Uterus (tissue), 4 donors: ENCODE measurements at places on chromosomes 7 and 10. TPM values are rescaled to one million over a fixed set of nuclear protein-coding genes. Genes with fewer than 3 reads are reported as not detected.

DNA sequence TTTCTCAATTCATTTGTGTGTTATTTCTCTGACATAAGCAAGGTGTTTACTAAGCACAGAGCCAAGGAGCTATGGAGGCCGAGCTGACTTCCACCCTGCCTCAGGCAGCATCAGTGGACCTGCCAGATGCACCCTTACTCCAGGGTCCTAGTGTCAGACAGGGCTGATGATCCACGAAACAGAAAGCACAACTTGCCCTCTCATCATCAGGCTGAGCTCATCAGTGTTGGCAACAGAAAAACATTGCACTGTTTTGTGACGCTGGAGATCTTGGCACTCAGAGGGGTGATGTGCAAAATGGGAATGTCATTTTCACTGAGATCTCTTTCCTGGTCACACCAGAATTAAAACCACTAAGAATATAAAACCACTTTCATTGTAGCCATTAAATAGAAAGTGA is 201.8 kb downstream of the GLI3 start:
- DNase-seq = no peak
- H3K4me1 ChIP-seq = no peaks in the 10 kb centered on the region
- no peaks in the 10 kb centered on the region for H3K27me3 ChIP-seq
- no peaks in the 10 kb centered on the region for H3K36me3 ChIP-seq
- no peak overlapping the region for H3K27ac ChIP-seq

The CRHR2 gene
- total RNA-seq = not detected

The ZNF727 gene
- 4.4 TPM for total RNA-seq

DNA sequence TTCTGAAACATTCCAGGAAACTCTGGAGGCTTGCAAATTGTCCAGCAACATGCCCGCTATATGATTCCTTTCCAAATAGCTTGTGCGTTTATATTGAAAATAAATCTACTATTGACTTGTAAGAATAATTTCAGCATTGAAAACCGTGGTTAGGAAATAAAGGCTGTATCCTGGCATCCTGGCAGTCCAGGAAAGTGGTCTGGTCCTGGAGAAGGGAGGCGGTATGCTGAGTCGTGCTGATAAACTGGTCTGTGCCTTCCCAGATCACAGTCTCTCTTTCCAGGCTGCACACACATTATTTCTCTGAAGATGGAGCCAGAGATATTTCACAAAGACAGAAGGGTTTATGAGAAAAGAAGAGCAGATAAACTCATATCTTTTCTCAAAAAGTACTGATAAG is 350.1 kb upstream of the COBL start:
- H3K36me3 ChIP-seq = no peaks in the 10 kb centered on the region
- H3K27ac ChIP-seq = no peak overlapping the region
- H3K4me3 ChIP-seq = no peak overlapping the region
- H3K27me3 ChIP-seq = no peaks in the 10 kb centered on the region
- no peak for DNase-seq
- H3K4me1 ChIP-seq = no peaks in the 10 kb centered on the region

- DNase-seq = no peak
- no peaks in the 10 kb centered on the region for H3K36me3 ChIP-seq
- no peak overlapping the region for H3K27ac ChIP-seq
- no peaks in the 10 kb centered on the region for H3K27me3 ChIP-seq
- H3K4me3 ChIP-seq = no peak overlapping the region
- no peaks in the 10 kb centered on the region for H3K4me1 ChIP-seq
Measured at GRCh38 chr7:96244244-96244991, 77.5 kb downstream of the SLC25A13 start.

GRCh38 chr10:62000037-62000603 is 98.6 kb downstream of the ARID5B start:
- no peaks in the 10 kb centered on the region for H3K36me3 ChIP-seq
- H3K27ac ChIP-seq = no peak overlapping the region
- DNase-seq = no peak
- H3K4me1 ChIP-seq = no peaks in the 10 kb centered on the region
- H3K4me3 ChIP-seq = no peak overlapping the region

The TAF5 gene
- total RNA-seq = 8.6 TPM

- peak overlapping the region; percentile 41 for H3K27ac ChIP-seq
- H3K36me3 ChIP-seq = no peaks in the 10 kb centered on the region
- H3K27me3 ChIP-seq = no peaks in the 10 kb centered on the region
- DNase-seq = peak; percentile 77
- no peak overlapping the region for H3K4me3 ChIP-seq
Measured at GRCh38 chr10:30840395-30841050, 191.1 kb downstream of the ZNF438 start.

The AMZ1 gene
- 4.4 TPM for total RNA-seq

DNA sequence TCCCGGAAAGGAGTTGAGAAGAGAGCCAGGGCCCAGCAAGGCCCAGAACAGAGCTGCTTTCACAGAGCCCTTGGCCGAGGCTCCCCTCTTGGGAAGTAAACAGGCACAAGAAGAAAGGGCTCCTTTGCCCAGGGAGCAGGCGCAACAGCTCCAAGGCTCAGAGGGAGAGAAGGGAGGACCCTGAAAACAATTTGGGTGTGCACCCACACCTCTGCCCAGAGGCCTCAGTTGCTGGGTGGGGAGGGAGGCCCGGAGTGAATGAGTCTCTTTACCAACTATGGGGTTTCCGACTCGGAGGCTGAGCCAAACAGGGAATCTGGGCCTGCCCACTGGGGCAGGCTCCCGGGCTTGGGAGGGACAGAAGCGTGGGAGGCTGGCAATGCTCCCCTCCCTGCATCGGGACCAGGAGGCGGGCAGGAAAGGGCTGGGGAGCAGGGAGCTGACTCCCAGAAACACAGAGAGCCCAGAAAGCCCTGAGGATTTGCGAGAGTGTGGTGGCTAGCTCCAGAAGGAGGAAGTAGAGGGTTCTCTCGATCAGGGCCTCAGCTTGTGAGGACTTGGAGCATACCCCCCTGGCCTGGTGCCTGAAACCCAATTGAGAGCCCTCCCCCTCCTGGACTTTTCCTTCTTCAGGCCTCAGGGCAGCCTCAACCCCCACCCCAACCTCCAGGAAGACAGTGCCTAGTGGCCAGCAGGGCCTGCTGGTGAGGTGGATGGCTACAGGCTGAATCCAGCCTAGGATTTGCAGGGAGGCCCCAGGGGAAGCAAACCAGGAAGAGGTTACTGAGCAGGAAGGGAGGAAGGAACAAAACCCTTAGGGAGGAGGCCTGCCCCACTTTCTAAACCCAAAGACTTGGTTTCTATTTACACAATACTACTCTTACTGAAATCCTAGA is 6.2 kb downstream of the C10orf105 start:
- no peaks in the 10 kb centered on the region for H3K36me3 ChIP-seq
- peak; percentile 96 for DNase-seq
- peak overlapping the region; percentile 95 for H3K27ac ChIP-seq

GRCh38 chr10:93680412-93681047 is 21.9 kb downstream of the FRA10AC1 start:
- H3K27ac ChIP-seq = no peak overlapping the region
- no peaks in the 10 kb centered on the region for H3K27me3 ChIP-seq
- H3K36me3 ChIP-seq = no peaks in the 10 kb centered on the region
- no peak overlapping the region for H3K4me3 ChIP-seq

The OPN1SW gene
- not detected for total RNA-seq

GRCh38 chr10:103613616-103614015 is 120.1 kb downstream of the NEURL1 start:
- no peaks in the 10 kb centered on the region for H3K27me3 ChIP-seq
- H3K4me3 ChIP-seq = no peak overlapping the region
- peak overlapping the region; percentile 64 for H3K27ac ChIP-seq
- DNase-seq = no peak
- peaks cover 18% of the 10 kb centered on the region for H3K4me1 ChIP-seq

The PGAM2 gene
- total RNA-seq = not detected

- no peak for DNase-seq
- peak within 1 kb of the TSS; percentile 71 for H3K4me3 ChIP-seq
- H3K27me3 ChIP-seq = no peaks in the 10 kb centered on the region
- no peaks in the 10 kb centered on the region for H3K36me3 ChIP-seq
Measured at GRCh38 chr10:68231817-68232251, at the start of gene ATOH7. ATOH7 (minus strand) TSS chr10:68232113; CDS start chr10:68231677, 436 bp downstream.

The AGR2 gene
- 16.7 TPM for total RNA-seq

DNA sequence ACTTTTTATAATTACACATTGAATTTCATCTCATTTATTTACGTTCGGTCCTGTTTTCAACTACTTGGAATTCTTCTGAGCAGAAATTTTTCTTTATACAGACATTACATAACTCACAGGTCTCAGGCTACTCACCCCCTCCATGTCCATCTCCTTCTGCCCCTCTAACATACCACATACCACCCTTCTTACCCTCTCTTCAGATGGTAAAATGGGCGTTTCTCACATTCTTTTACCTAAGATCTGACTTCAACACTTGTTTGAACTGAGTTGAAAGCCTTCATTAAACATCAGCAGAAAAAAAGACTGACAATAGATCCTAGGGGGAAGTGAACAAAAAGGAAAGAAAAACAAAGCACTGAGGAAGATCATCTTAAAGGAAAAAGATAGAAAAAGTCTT is 309.7 kb downstream of the CTNNA3 start:
- H3K36me3 ChIP-seq = no peaks in the 10 kb centered on the region
- H3K27me3 ChIP-seq = no peaks in the 10 kb centered on the region
- H3K27ac ChIP-seq = no peak overlapping the region

- H3K27me3 ChIP-seq = no peaks in the 10 kb centered on the region
- H3K4me1 ChIP-seq = no peaks in the 10 kb centered on the region
- H3K36me3 ChIP-seq = no peaks in the 10 kb centered on the region
- H3K4me3 ChIP-seq = no peak overlapping the region
- no peak overlapping the region for H3K27ac ChIP-seq
Measured at GRCh38 chr10:131640045-131640644, 260.7 kb upstream of the PPP2R2D start.

The FAM25A gene
- total RNA-seq = not detected

The TMEM184A gene
- total RNA-seq = not detected

- no peaks in the 10 kb centered on the region for H3K36me3 ChIP-seq
- no peaks in the 10 kb centered on the region for H3K4me1 ChIP-seq
- no peak overlapping the region for H3K4me3 ChIP-seq
Measured at GRCh38 chr10:58237014-58237834, 30.5 kb downstream of the IPMK start.

The PBLD gene
- 0.88 TPM for total RNA-seq

DNA sequence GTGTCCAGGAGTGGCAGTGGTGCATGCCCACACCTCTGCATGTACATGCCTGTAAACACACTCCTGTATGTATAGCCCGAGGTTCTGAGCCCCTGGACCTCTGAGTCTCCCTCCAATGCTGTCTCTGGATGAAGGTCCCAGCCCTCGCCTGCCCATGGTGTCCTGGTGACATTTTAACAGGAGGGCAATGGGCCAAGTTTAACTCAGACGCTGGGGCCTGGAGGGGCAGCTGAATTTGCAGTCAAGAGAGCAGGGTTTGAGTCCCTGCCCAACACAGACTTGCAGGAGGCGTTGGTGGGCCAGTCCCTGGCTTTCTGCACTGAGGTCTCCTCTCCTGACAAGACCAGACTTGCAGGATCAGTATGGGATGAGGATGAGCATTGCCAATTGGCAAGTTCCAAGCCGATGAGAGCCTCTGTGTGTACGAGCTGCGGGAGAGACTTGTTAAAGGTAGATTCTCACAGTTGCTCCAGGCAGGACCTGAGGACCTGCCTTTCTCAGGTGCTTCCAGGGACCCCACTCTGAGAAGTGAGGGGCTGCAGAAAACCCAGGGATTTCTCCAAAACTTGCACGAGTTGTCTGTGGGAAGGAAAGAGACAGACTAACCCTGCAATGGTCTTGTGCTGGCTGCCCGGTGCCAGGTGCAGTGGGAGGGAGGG is 141.9 kb downstream of the ELFN1 start:
- no peak for DNase-seq
- H3K27me3 ChIP-seq = no peaks in the 10 kb centered on the region
- peaks cover 7% of the 10 kb centered on the region for H3K4me1 ChIP-seq
- H3K4me3 ChIP-seq = no peak overlapping the region

The GJC3 gene
- total RNA-seq = not detected

- H3K27ac ChIP-seq = no peak overlapping the region
Measured at GRCh38 chr10:19860107-19860506, 43.9 kb downstream of the PLXDC2 start.

GRCh38 chr7:82156893-82157292 is 286.7 kb downstream of the CACNA2D1 start:
- H3K36me3 ChIP-seq = no peaks in the 10 kb centered on the region
- DNase-seq = no peak
- H3K4me1 ChIP-seq = no peaks in the 10 kb centered on the region
- no peak overlapping the region for H3K4me3 ChIP-seq
- H3K27ac ChIP-seq = no peak overlapping the region
- H3K27me3 ChIP-seq = no peaks in the 10 kb centered on the region

The GTF2I gene
- 250 TPM for total RNA-seq

The HOXA11 gene
- 63.5 TPM for total RNA-seq

GRCh38 chr10:11017000-11017569 is 587 bp upstream of the CELF2 start:
- no peaks in the 10 kb centered on the region for H3K27me3 ChIP-seq
- DNase-seq = no peak
- peak overlapping the region; percentile 78 for H3K27ac ChIP-seq
- peak overlapping the region; percentile 66 for H3K4me3 ChIP-seq

DNA sequence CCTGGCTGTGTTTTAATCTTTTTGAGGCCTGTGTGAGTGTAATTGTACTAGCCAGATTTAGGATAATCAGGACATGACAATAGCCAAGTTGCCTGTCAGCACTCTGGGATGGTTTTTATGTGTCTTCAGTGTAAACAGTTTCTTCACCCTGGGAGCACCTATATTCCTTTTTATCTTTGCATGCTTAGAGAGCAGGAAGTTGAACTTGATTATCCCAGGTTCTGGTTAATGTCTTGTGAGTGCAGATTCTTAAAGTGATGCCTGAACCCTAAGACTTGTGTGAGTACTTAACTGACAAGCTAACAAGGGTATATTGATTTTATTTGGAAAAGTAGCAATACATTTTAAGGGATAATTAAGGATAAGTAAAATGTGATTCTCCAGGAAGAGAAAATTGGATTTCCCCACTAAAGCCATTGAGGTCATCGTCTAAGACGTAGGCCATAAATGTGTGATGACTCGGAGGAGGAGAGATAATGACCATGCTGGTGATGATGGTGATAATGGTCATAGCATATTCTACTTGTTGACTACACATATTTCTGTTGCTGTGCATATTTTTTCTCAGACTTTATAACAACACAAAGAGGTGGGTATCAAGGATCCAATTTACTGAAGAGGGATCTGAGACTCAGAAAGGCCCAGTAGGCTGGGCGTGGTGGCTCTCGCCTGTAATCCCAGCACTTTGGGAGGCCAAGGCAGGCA is 234.7 kb downstream of the CAMK1D start:
- no peak overlapping the region for H3K27ac ChIP-seq
- no peaks in the 10 kb centered on the region for H3K4me1 ChIP-seq
- no peak overlapping the region for H3K4me3 ChIP-seq
- H3K27me3 ChIP-seq = no peaks in the 10 kb centered on the region
- H3K36me3 ChIP-seq = no peaks in the 10 kb centered on the region
- no peak for DNase-seq

- H3K36me3 ChIP-seq = no peaks in the 10 kb centered on the region
- no peaks in the 10 kb centered on the region for H3K27me3 ChIP-seq
- peaks cover 6% of the 10 kb centered on the region for H3K4me1 ChIP-seq
Measured at GRCh38 chr10:11871466-11871865, 48.3 kb downstream of the PROSER2 start.
